Activated CD8-positive, alpha-beta memory T cell treated with anti-CD3 and anti-CD28 coated beads for 1 hour (primary cell): ENCODE measurements at places on chromosomes 16 and 17.
A peak's percentile ranks its signal among the peaks of the same experiment; 100 is the strongest.

DNA sequence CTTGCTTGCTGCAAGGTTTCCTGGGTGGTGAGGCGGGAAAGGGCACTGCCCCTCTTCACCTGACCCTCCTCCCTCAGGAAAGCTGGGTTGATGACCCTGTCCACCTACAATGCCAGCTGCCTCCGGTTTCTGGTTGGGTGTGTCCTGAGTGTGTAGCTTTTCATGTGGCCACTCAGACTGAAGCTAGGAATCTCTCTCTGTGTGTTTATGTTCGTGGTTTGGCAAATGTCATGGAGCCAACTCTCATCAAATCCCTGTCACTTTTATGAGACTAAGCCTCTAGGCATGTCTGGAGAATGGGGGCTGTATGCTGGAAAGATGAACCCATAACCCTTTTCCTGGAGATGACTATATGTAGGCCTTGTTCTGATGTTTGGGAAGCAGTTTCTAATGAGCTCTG lies 17.1 kb downstream of the PLEKHG4 start:
- DNase-seq = no peak

DNA sequence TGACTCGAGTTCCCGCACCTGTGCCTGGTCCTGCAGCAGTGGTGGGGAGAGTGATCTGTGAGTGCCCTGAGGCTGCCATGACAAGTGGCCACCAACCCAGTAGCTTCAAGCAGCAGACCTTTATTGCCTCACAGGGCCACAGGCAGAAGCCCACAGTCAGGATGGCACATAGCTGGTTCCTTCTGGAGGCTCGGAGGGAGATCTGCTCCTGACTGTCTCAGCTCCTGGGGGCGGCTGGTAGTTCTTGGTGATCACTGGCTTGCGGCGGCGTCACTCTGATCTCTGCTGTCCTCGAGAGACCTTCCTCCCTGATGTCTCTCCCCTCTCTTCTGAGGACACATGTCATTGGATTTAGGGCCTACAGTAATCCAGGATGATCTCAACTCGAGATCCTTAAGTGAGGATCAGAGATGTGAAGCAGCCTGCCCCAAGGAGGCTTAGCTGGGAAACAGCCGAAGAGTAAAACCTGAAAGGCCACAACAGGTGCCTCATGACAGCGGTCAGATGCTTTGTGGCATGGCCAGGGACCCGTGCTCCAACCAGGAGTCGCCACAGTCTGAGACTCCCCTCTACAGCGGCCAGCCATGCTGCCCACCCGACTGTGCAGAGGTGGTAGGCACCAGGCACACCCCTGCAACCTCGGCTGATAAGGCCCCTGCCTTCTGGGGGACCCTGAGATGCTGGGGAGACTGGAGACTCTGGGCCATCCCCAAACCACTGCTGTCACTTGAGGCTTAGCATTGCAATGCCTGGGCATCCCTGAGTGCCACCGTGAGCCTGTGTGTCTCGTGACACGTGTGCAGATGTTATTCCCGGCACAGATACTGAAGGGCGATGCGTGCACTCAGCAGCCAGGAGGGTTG lies 30.0 kb upstream of the SLC38A10 start:
- no peak for DNase-seq

GRCh38 chr17:27464431-27464830 lies 8.2 kb downstream of the KSR1 start:
- no peak for DNase-seq

DNA sequence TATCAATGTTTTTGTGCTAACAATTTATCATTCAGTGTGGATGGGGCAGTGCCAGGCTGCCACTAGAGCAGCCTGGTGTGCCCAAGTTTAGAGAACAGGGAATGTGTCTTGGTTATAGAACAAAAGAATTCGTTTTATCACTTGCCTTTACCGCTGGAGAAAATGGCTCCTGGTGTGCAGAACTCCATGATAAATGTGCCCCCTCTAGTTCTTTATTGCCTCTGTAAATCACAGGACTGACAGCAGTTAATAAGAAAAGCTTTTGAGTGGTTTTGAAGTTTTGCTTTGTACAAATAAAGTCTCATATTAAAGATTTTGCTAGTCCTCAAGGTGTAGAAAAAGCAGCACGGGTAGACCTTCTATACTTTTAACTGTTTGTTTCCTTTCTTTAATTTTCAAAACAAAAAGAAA lies 28.2 kb upstream of the PSMD7 start:
- DNase-seq = no peak

- no peak for DNase-seq
Measured at GRCh38 chr16:13970708-13971422, 50.9 kb downstream of the ERCC4 start.

GRCh38 chr17:37028040-37028439 lies 79.3 kb downstream of the AATF start:
- DNase-seq = no peak

DNA sequence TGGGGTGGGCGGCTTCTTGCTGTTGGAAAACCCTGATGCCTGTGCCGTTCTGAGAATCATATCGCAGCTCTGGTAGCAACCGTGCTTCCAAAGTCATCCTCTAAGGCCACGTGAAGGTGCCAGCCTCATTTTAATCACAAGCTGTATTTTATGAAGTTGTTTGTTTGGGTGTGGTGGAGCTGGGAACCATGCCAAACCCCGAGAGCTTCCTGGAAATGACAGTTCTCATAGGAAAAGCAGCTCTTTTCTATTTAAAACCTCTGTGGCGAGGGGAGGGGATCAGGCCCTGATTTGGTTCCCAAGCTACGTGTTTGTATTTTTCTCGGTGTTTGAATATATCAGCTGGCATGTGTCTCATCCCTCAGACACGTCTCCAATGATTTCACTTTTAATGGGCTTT lies 21.7 kb downstream of the KNOP1 start:
- DNase-seq = peak; percentile 9

- no peak for DNase-seq
Measured at GRCh38 chr17:67994817-67995569, 1.3 kb downstream of the C17orf58 start.

GRCh38 chr16:59864981-59865666 lies 1131.0 kb upstream of the GOT2 start:
- no peak for DNase-seq
